Pons (tissue), 1 donor: ENCODE measurements at places on chromosomes 5 and 9.

- no peak for DNase-seq
Observed at GRCh38 chr5:37738865-37739488, 100.9 kb downstream of the GDNF start.

GRCh38 chr9:102253099-102253498 lies 514.7 kb upstream of the GRIN3A start:
- DNase-seq: no peak

GRCh38 chr5:62144401-62145022 lies 161.5 kb upstream of the KIF2A start:
- peak; percentile 73 for DNase-seq

GRCh38 chr9:31183866-31184265 lies 1200.6 kb upstream of the ACO1 start:
- DNase-seq: no peak

GRCh38 chr5:6907320-6907918 lies 194.2 kb downstream of the TENT4A start:
- no peak for DNase-seq

GRCh38 chr9:35826071-35826701 lies 2.3 kb downstream of the FAM221B start:
- peak; percentile 62 for DNase-seq

- DNase-seq: no peak
Observed at GRCh38 chr9:77614645-77615044, 33.5 kb downstream of the GNA14 start.

DNA sequence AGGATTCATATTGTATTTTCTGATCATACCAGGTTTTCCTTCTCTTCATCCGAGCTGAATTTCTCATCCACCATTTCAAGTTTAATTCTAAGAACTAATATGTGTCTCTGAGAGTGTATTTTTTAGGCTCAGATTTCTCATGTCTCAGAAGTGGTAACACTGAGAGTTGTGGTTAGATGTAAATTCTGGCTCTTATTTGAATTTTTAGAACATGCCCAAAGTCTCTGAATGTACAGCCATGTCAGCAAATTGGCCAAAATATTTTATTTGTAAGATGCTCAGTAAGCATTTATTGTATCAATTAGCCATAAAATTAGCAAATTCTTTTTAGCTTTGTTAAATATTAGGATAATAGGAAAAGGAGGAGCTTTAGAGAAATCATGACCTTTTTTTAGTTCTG lies 16.6 kb downstream of the SV2C start:
- no peak for DNase-seq

- no peak for DNase-seq
Observed at GRCh38 chr9:40884072-40884901, 244.2 kb downstream of the FOXD4L6 start.

DNA sequence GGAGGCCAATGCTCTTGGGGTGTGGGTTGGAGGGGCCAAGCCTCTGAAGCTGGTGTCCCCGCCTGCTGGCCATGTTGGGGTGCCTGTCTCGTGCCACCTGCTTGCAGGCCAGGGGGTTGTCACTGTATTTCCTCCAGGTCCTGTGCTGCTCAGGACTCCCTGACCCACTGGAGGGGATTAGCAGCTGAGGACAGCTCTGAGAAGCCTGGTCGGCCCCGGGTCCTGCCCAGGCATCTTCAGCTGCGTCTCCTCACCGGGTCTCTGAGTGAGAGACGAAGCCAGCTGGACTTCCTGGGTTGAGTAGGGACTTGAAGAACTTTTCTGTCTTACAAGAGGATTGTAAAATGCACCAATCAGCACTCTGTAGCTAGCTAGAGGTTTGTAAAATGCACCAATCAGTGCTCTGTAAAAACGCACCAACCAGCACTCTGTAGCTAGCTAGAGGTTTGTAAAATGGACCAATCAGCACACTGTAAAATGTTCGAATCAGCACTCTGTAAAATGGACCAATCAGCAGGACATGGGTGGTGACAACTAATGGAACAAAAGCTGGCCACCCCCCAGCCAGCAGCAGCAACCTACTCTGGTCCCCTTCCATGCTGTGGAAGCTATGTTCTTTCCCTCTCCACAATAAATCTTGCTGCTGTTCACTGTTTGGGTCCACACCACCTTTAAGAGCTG lies 20.6 kb upstream of the SLC9A3 start:
- DNase-seq: no peak

DNA sequence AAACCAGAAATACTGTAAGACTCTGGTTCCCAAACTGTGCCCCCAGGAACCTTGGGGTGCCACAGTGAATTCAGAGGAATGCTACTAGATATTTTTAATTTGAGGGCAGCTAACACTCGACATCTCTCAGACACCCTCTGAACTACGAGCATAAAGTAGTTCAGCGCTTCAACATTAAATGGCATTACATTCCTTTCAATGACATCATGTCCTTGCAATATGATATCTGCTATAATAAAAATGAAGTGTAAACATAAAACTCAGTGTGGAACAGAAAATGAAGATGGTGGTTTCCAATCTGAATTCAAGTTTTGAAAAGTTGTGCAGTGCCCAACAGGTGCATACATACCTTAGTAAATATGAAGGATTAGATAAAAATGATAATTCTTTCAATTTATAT lies 116.1 kb downstream of the LPAR1 start:
- no peak for DNase-seq

GRCh38 chr9:110835859-110836271 lies 167.3 kb downstream of the MUSK start:
- no peak for DNase-seq
